ENCODE measurements at places on chromosomes 11 and 22.
A peak's percentile ranks its signal among the peaks of the same experiment; 100 is the strongest.

DNA sequence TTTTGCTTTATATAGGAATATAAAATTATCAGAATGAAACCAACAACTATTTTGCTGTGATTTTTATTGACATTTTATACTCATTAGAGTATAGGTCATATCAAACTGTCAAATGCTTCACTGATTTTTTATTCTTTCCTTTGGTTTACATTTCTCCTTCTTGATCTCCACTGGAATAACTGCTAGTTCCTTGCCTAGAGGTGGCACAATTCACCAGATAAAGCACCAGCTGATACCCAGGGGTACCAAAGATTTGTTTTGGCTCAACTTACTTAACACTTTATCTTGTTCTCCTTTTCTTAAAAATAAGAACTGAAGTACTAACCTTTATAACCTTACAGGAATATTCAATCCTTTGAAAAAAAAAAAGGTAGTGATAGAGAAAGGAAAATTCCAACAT is 725.1 kb upstream of the CHORDC1 start:
- peak; percentile 7 for DNase-seq

DNA sequence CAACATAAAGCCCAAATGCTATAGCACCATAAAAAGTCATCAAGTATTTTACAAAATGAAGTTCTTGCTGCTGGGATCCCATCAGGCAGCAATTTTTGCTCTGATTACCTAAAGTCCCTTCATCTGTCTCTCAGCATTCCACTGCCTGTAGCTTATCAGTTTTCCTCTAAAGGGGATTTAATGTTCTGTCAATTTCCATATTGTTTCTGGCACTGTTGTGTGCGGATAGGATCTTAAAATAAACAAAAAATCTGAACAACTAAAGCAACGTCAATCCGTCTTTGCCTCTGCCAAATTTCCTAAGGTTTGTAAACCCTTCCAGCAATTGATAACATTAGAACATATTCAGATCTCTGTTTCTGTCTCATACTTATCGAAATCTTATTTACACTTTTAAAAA is 1126.3 kb upstream of the RAG2 start:
- DNase-seq: no peak

GRCh38 chr22:50228366-50228765 is 16.5 kb downstream of the TUBGCP6 start:
- DNase-seq: no peak

GRCh38 chr22:46653596-46653995 is 33.4 kb downstream of the GRAMD4 start:
- DNase-seq: no peak

DNA sequence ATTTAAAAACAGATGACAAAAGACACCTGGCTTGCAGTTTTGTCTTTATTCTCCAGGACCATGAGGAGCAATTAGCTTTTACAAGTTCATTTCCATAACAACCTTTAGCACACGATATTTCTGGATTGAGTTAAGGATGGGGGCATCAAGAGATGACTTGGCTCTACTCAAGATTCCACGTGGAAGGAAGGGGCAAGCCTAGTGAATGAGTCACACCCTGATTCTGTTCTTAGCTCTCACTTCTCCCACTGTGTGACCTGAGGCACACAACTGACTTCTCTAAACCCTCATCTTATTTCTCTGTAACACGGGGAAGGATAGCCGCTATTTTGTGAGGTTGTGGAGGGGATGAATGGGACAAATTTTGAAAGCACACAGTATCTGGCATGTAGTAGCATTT is 185.5 kb downstream of the KIRREL3 start:
- DNase-seq: peak; percentile 80

DNA sequence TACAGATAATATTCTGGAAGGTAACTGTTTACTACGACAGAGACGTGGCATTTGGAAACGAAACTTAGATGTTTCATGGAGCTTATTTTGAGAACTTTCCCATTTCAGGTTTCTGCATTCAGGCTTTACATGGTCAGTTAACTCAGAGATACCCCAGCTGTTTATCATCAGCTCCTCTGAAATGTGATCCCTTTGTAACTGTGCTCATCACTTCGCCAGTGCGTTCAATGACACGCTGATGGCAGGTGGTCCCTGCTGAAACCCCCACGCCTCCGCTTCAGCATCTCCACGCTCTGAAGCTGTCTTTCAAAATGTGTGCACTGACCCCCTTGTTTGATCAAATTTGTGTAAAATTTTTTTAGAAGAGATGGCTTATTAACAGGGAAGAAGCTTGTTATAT is 30.5 kb downstream of the ALG12 start:
- DNase-seq: no peak

DNA sequence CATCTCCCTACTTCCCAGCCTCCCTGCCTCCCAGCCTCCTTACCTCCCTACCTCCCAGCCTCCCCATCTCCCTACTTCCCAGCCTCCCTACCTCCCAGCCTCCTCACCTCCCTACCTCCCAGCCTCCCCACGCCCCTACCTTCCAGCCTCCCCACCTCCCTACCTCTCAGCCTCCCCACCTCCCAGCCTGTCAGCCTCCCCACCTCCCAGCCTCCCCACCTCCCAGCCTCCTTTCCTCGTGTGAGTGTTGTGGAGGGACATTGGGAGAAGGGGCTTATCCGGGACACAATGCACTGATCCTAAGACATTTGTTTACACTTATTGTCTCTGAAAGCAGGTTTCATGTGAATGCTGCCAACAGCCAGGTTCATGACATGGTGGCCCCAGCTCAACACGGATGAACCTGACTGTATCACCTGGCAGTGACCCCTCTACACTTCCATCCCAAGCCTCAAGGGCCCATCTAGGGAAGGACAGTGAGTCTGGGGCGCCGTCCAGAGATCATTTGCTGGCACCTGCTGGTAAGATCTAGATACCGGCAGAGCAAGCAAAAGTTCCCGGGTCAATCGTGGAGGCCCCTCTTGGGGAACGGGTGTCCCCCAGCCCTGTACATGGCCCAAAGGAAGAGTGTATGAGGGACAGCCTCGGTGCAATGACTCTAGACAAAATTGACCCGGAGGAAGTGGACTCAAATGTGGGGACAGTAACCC is 34.5 kb upstream of the TH start:
- DNase-seq: no peak
